ENCODE measurements at places on chromosomes 12 and 14. TPM values are rescaled to one million over a fixed set of nuclear protein-coding genes. Genes with fewer than 3 reads are reported as not detected.

DNA sequence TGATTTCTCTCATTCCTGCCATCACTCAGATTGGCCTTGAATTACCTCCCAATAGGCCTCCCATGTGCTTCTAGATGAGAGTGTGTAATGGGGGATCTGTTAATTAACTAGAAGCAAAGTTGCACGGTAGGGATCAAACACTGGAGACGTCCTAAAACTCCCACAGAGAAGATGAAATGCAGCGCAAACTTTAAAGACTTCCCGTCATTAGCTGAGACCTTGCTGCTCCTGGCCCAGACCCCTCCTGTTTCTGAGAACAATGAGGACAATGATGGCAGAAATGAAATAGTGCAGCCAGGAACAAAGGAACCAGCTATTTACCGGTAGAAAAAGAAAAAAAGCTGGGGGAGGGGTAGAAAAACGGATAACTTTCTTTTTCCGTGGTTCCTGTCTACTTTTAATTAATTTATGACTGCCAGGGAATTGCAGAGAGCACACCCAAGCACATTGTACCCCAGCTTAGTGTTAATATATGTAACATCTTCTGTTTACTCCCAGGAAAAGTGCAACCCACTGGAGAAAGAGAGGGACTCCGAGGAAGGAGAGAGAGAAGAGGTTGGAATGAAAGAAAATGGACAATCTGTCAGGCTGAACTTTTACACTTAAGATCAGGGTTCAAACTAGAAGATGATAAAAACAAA, 280.7 kb upstream of the SOX5 start:
- no peak for DNase-seq

- DNase-seq: no peak
These were observed 149.9 kb upstream of the FKBP4 start for GRCh38 chr12:2644683-2645405.

GRCh38 chr14:86221000-86221399, 691.1 kb downstream of the FLRT2 start:
- no peak for DNase-seq

GRCh38 chr12:29149691-29150281, 708 bp downstream of the FAR2 start:
- no peak for DNase-seq

DNA sequence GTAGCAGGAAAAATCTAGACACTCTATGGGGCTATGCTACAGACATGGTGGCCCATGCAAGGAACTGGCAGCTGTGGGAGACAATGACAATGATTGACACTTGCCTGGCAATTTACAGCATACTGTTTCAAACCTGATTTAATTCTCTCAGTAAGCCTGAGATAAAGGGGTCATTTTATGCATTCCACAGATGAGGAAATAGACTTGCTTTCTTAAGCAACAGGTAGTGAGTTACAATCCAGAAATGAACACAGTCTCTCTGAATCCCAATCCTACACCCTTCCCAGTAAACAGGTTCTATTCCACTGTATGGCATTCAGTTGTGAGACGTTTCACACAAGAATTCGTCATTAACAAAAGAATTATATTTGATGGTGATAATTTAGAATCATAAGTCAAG, 15.5 kb upstream of the PCNX1 start:
- DNase-seq: no peak

DNA sequence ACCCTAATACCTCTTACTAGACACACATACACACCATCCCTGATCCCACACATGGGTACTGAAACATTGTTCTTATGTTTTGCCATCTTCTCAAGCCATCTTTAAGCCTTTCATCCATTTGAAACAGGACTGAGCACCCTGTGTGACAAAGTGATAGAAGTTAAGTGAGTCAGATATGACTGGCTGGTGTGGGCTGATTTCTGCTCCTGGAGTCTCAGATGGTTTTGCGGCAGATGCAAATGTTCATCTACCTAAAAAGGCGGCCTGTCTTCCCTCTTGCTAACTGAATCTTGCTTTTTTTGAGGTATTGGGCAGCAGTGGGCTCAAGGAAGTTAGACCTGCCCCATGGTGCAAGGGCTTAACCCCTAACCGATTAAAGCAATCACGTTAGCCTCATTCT, 30.4 kb upstream of the PKP2 start:
- no peak for DNase-seq

GRCh38 chr14:80809663-80810062, 131.9 kb downstream of the CEP128 start:
- DNase-seq: no peak

DNA sequence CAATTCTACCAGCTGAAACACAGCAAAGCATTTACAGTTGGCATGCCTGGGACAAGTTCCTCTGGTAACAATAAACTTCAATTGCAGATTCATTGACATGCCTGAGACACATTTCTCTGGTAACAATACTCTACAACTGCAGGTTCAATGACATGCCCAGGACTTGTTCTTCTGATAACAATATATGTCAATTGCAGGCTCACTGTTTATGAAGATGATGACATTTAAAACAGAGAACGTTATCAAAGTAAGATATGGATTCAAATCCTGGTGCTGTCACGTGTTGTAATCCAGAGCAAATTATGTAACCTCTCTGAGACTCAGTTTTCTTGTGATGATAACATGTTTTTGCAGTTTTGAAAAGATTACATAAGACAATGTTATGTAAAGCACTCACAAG, 20.5 kb downstream of the KITLG start:
- DNase-seq: no peak

CLEC7A gene
- polyA plus RNA-seq: 1.7 TPM

PZP gene
- polyA plus RNA-seq: 0.68 TPM

AMIGO2 gene
- polyA plus RNA-seq: 59.3 TPM

FGF6 gene
- not detected for polyA plus RNA-seq
